ENCODE measurements at places on chromosomes 12 and 14.

GRCh38 chr12:65779946-65780345, 44.3 kb upstream of the HMGA2 start:
- DNase-seq, result no peak

DNA sequence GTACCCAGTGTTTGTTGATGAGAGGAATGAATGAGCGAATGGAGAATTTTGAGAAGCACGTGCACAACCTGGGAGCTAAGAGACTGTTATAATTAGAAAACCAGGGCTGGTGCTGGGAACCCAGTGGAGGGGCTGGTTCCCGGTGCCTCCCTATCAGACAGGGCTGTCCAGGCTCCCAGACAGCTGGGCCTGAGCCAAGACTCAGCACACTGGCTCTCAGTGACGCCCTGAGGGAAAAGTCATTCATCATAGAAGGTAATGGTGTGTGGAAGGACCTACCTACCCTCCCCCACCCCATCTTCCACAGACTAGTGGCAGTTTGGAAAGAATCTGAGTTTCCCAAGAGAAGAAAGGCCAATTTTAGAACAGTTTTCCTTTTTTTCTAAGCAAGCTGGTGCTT, 34.7 kb downstream of the KCNA5 start:
- DNase-seq, result no peak

- DNase-seq, result no peak
Observed at GRCh38 chr12:50458606-50459005, 46.2 kb upstream of the DIP2B start.

GRCh38 chr12:11978726-11979384, 91.9 kb upstream of the BCL2L14 start:
- DNase-seq, result no peak

DNA sequence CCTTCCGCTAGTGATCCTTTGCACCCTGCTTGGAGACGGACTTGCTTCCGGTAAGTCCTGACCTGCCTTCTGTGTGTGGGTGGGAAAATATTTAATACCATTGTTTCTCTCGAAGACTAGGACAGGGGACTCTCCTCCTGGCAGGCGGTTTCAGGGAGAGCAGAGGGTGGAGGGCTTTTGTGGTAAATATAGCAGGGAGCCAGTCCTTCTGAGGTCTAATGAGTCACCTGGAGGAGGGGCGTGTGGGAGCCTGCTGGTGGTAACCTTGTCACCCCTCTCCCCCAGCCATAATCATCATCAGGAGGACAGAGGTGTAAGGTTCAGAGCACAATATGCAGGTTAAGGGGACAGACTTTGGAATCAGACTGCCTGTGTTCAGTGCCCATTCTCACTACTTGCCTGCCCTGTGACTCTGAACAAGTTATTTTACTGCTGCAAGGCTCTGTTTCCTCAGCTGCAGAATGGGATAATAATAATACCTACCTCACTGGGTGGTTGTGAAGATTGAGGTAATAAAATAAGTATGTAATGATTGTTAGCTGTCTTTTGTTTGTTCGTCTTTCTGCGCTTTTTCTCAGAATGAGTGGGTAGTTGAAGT, 47.4 kb downstream of the SUSD6 start:
- DNase-seq, result no peak

DNA sequence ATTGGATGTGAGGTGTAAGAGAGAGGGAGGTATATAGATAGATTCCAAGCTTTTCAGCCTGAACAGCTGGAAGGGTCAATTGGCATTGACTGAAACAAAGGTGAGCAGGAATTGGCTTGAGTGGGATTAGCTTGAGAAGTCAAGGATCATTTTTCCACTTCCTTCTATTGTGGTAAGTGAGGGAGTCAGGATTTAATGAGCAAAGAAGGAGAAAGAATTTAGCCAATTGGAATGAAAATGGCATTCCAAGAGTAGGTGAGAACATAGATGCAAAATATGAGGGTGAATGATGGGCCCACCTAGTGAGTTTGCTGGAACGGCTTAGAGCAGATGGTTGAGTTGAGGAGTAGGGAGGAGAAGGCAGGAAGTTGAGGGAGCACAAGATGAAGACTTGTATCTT, 56.5 kb upstream of the ETV6 start:
- no peak for DNase-seq

- DNase-seq, result no peak
Observed at GRCh38 chr12:9040484-9041186, 51.3 kb downstream of the KLRG1 start.

- DNase-seq, result no peak
Observed at GRCh38 chr12:62684570-62685295, 218.1 kb downstream of the MON2 start.

GRCh38 chr14:100237735-100238418, 1.1 kb upstream of the YY1 start:
- DNase-seq, result no peak
